ENCODE measurements at places on chromosomes 7 and 10.

DNA sequence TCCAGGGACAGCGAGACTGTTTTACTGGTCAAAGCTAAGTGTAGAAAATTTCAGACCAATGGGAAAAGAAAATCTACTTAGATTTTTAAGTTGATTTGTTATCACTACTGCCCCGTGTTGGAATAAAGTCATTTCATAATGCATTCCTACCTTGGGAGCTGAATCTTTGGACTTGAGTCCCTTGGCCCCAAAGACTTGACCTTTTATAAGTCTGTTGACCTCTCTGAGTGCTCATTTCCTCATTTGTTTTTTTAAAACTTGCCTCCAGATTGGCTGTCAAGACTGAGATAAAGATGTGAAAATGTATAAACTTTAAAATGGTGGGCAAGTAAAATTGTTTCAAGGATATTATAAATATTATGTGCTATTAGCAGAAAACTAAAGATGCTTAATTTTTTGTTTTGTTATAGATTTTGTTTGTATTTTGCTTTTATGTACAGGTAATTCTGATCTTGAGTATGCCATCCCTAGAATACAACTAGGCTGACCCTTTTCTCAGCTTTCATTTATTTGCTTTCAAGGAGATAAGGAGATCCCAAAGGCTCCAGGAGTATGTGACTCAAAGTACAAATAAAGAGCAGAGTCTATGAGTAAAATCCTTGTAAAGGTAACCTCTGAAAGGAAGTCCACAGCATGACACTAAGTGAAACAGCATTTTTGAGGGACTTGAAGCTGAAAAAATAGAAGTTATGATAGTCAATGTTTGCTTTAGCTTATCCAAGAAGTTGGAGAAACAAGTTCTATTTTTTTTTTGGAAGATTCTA lies 54.6 kb downstream of the TMEM26 start:
- no peak for DNase-seq

- no peak for DNase-seq
Measured at GRCh38 chr7:31583526-31583925, 69.6 kb downstream of the ITPRID1 start.

DNA sequence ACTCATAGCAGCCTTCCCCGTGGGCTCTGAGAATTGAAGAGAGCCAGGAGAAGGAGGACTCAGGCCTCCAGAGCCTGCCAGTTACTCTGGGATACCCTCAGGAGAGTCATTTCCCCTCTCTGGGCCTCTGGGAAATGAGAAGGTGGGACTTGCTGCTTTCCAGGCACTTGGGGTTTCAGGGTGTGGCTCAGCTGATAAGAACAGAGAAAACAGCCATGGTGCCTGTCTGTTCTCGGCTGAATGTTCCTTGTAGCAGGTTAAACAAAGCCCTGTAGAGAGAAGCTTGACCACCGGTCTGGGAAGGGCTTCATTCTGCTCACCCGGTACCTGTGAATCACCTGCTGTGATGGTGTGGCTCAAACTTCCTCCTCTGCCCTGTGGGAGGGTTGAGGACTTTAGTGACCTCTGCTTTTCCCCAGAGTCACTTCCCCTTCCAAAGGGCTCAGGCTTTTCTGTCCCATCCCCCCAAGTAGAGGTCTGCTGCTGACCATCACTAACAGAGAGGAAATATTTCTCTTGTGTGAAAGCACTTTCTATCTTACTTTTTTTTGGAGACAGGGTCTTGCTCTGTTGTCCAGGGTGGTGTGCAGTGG lies 212.4 kb upstream of the GALNT17 start:
- DNase-seq: no peak

- no peak for DNase-seq
Measured at GRCh38 chr10:90947030-90947960, 26.4 kb upstream of the ANKRD1 start.

GRCh38 chr7:74380720-74381119 lies 73.0 kb upstream of the GTF2IRD1 start:
- no peak for DNase-seq

- DNase-seq: no peak
Measured at GRCh38 chr7:155676052-155676451, 31.6 kb downstream of the RBM33 start.

- no peak for DNase-seq
Measured at GRCh38 chr10:30437031-30437841, 3.3 kb downstream of the MAP3K8 start.

- no peak for DNase-seq
Measured at GRCh38 chr10:127080317-127080716, 116.1 kb downstream of the INSYN2A start.

All from Right ventricle myocardium inferior (tissue), 1 donor.